ENCODE measurements at places on chromosomes 3 and 15.

DNA sequence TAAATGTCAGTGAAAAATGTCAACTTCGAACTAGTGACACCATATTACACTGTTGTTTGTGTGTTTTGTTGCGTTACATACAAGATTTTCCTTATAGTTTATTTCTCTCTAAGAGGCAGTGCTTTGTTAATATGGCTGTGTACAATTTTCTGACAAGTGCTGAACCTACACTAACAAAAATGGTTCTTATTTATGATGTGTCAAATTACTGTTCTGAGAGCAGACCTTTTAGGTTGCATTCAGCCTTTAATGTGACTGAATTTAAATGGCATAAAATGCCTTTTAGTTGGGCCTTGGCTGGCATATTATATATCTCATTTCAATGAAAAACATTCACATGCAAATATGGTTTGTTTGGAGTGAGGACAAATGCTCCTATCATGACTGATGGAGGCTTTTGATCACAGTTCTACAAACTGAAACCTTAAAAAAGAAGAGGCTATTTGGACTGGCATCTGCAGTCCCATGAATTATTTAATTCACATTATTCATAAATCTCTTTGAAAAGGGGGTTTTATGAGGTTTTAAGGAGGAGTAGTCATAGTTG, 750.6 kb downstream of the CADM2 start:
- no peak for DNase-seq

- no peak for DNase-seq
Observed at GRCh38 chr3:168876346-168877035, 780.8 kb upstream of the GOLIM4 start.

- DNase-seq = no peak
Observed at GRCh38 chr3:131474115-131474514, 28.7 kb downstream of the MRPL3 start.

DNA sequence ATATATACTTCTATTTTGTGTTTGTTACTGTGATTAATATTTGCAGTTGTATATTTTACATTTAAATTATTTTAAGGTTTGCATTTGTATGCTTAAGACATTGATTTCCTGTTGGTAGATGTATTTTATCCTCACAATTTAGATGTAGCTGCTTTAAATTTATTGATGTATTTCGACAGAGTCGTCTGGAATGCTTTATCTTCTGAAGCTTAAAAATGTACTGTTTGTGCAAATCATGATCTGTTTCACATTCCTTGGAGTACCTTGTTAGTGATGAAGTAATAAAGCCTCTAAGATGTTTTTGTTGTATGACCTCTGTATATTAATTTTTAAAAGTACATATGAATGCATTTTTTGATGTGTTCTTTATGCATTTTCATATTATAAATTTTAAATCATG, 1.9 kb downstream of the CHD2 start:
- no peak for DNase-seq

- no peak for DNase-seq
Observed at GRCh38 chr3:182294256-182294655, 499.0 kb upstream of the ATP11B start.

DNA sequence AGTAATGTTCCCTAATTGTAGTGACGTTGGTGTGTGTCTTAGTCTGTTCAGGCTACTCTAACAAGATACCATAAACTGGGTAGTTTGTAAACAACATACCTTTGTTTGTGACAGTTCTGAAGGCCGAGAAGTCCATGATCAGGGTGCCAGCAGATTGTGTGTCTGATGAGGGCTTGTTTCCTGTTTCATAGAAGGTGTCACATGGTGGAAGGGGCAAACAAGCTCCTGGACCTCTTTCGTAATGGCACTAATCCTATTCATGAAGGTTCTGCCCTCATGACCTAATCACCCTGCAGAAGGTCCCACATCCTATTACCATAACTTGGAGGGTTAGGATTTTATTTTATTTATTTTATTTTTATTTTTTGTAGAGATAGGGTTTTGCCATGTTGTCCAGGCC, 11.1 kb downstream of the ATXN7 start:
- DNase-seq = no peak

Measured in stimulated activated CD4-positive, alpha-beta T cell treated with anti-CD3 and anti-CD28 coated beads, Interleukin-4, amount 100 ng/mL, for 1 hour (primary cell).